CD8-positive, alpha-beta memory T cell (primary cell): ENCODE measurements at places on chromosomes 1 and 21. TPM values are rescaled to one million over a fixed set of nuclear protein-coding genes. Genes with fewer than 3 reads are reported as not detected.

DNA sequence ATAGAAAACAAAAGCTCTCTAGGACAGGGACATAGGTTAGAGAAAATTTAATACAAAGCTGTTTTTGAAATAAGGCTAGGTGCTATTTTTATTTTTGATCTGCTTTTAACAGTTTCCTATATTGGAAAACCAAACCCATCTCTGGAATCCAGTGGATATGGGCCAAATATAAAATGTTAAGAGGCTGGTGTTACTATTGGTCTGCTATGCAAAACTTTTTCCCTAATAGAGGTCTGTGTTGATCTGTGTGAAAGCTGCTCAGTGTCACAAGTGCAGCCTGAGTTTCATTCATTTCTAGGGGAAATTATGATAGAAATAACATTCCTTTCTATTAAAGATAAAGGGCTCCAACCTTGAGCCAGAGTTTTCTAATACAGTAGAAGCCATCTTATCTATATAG, 116.4 kb downstream of the OLFML2B start:
- H3K4me1 ChIP-seq, result no peaks in the 10 kb centered on the region
- DNase-seq, result no peak
- no peaks in the 10 kb centered on the region for H3K27me3 ChIP-seq
- H3K4me3 ChIP-seq, result no peak overlapping the region
- H3K36me3 ChIP-seq, result no peaks in the 10 kb centered on the region

The ZNF593OS gene
- total RNA-seq, result not detected

DNA sequence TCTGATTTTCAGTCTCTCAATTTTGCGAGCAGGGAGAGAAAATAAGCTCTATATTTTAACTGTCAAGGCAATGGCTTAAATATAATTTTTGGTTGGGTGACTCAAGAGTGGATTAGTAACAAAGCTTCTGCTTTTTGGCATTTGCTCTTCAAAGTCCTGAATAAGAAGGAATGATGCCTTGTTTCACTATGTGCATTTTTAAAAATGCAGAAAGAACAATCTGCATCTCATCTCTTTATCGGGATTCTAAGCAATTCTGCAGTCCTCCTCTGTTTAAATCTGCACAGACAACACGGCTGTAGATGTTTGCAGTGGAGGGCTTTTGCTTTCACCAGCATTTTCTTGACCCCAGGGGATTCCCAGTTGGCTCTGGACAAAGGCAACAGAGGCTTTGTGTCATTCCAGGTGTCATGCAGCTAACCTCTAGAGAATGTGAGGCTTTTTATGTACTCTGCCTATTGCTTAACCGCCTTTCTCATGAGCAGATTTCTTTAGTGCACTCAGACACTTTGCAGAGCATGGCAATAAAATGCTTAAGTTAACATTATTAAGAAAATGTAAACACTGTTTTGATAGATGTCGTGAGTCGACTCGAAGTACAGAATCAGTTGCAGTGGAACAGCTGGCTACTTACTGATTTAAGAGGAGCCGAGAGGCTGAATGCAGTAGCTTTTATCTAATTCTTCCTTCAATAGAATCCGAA, 783.2 kb upstream of the NEGR1 start:
- no peak overlapping the region for H3K27ac ChIP-seq
- no peaks in the 10 kb centered on the region for H3K36me3 ChIP-seq
- H3K27me3 ChIP-seq, result no peaks in the 10 kb centered on the region
- H3K4me3 ChIP-seq, result no peak overlapping the region
- DNase-seq, result no peak

DNA sequence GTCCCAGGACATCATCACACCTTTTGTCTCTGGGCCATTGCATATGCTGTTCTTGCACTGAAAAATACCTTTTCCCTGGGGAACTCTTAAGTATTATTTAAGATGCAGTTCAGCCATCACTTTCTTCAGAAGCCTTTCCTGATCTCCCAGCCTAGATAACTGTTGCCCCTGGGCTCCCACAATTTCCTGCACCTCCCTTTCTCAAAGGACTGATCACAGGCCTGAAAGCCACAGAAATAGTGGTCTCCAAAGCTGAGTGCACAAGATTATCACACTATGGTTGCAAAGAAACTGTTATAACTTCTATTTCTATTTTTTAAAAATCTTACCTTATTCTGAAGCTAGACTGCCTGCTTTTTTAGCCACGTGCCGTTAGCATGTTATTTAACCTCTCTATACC, 2.8 kb upstream of the ZSCAN20 start:
- DNase-seq, result no peak
- no peaks in the 10 kb centered on the region for H3K36me3 ChIP-seq
- H3K4me1 ChIP-seq, result peaks cover 15% of the 10 kb centered on the region

- no peak for DNase-seq
- no peaks in the 10 kb centered on the region for H3K27me3 ChIP-seq
- no peaks in the 10 kb centered on the region for H3K36me3 ChIP-seq
- no peaks in the 10 kb centered on the region for H3K4me1 ChIP-seq
- no peak overlapping the region for H3K27ac ChIP-seq
Observed at GRCh38 chr1:230328342-230329015, 97.7 kb downstream of the PGBD5 start.

The CRYAA gene
- not detected for total RNA-seq

DNA sequence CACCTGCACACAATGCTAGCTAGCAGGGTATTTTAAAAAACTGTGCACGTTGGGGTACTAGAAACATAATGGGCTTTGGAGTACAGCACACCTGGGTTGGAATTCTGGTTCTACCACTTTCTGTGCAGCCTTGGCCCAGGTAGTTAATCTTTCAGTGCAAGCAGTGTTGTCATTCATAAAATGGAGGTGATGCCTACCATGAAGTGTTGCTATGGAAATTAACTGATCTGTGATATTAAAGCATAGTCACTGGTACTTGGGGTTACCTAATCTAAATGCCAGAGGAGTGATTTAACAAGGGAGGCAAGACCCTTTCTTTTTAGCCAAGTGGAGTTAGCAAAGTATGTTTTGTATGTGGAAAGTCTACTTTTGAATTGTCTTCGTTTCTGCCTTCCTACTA, 18.0 kb downstream of the ATP1B1 start:
- no peaks in the 10 kb centered on the region for H3K36me3 ChIP-seq
- H3K4me1 ChIP-seq, result no peaks in the 10 kb centered on the region
- DNase-seq, result no peak
- no peak overlapping the region for H3K27ac ChIP-seq
- H3K4me3 ChIP-seq, result no peak overlapping the region
- no peaks in the 10 kb centered on the region for H3K27me3 ChIP-seq

DNA sequence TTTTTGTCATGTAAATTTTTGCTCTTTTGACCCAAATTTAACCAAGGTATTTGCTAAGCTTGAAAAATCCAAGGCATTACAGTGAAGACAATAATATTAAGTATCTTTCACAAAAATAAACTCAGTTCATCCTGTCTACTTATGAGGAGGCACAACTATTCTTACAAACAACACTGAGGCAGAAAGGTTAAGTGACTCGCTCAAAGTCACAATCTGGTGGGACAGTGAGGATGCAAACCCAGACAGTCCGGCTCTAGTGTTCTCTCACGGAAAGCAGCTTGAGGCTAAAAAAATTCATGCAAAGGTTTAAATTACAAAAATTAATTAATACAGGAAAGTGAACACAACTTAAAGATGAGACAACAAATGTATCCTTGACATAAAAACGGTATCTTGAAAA, 125.3 kb downstream of the SIPA1L2 start:
- H3K4me3 ChIP-seq, result no peak overlapping the region
- no peak overlapping the region for H3K27ac ChIP-seq
- no peaks in the 10 kb centered on the region for H3K36me3 ChIP-seq
- no peaks in the 10 kb centered on the region for H3K27me3 ChIP-seq

- H3K27me3 ChIP-seq, result no peaks in the 10 kb centered on the region
- H3K36me3 ChIP-seq, result peaks cover 13% of the 10 kb centered on the region
- DNase-seq, result peak; percentile 12
- H3K27ac ChIP-seq, result peak overlapping the region; percentile 59
- H3K4me3 ChIP-seq, result peak overlapping the region; percentile 98
- peaks cover 40% of the 10 kb centered on the region for H3K4me1 ChIP-seq
Observed at GRCh38 chr1:161131523-161132409, 701 bp downstream of the DEDD start.

The APOBEC4 gene
- not detected for total RNA-seq

The PYHIN1 gene
- 24.2 TPM for total RNA-seq

The MLLT11 gene
- 3.9 TPM for total RNA-seq

The FCRL1 gene
- total RNA-seq, result not detected

GRCh38 chr1:182972829-182973228, 19.9 kb upstream of the SHCBP1L start:
- no peak overlapping the region for H3K4me3 ChIP-seq
- no peak for DNase-seq
- no peak overlapping the region for H3K27ac ChIP-seq
- peaks cover 4% of the 10 kb centered on the region for H3K27me3 ChIP-seq

DNA sequence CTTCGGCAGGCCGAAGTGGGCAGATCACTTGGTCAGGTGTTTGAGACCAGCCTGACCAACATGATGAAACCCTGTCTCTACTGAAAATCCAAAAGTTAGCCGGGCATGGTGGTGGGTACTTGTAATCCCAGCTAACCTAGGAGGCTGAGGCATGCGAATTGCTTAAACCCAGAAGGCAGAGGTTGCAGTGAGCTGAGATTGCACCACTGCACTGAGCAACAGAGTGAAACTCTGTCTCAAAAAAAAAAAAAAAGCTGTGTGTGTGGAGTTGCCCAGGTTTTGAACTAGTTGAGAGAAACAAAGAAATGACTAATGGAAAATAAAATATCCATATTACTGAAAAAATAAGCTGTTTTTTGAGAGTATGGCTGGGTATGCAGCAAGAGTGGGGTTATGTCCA, 100.2 kb downstream of the GTF2B start:
- no peaks in the 10 kb centered on the region for H3K27me3 ChIP-seq
- no peak overlapping the region for H3K27ac ChIP-seq
- H3K4me1 ChIP-seq, result no peaks in the 10 kb centered on the region
- no peaks in the 10 kb centered on the region for H3K36me3 ChIP-seq
- no peak for DNase-seq
- no peak overlapping the region for H3K4me3 ChIP-seq

DNA sequence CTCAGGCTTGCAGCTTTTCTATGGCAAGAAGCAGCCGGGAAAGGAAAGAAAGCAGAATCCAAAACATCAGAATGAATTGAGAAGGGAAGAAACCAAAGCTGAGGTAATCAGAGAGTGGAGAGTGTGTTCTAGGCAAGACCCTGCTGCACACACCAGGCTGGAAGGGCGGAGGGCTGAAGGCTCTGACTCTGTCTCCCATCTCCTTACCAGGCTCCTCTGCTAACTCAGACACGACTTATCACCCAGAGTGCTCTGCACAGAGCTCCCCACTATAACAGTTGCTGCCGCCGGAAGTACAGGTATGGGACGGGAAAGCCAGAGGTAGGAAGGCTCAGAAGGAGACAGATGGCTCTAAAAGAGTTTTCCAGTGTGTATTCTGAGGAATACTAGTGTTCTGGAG, 1.2 kb downstream of the SCNM1 start:
- no peaks in the 10 kb centered on the region for H3K27me3 ChIP-seq
- H3K36me3 ChIP-seq, result peaks cover 9% of the 10 kb centered on the region
- H3K4me3 ChIP-seq, result peak overlapping the region; percentile 94

- DNase-seq, result no peak
- H3K27me3 ChIP-seq, result no peaks in the 10 kb centered on the region
- no peaks in the 10 kb centered on the region for H3K36me3 ChIP-seq
Observed at GRCh38 chr1:226309398-226310244, 657 bp upstream of the LIN9 start.

The TNFRSF1B gene
- 174 TPM for total RNA-seq

DNA sequence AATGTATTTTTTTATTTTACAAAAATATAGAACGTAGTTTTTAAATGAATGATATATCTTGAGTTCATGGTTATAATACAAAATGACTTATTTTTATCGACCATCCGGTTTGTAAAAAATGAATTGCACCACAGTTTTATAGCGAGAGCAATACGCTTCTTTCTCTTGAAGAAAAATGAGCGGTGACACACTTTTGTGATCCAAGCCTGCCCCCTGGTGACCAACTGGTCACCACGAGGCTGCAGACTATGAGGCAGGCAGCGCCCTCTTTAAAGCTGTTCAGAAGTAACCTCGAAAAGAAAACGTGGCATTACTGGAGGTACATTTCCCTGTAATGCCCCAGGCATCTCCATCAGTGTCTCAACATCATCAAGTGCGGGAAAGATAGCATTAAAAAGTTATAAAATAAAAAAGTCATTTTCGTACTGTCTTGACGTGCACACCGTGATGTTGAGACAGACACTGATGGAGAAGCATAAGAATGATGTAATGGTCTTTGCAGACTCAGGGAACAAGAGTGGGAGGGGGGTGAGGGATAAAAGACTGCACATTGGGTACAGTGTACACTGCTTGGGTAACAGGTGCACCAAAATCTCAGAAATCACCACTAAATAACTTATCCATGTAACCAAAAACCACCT, 734.2 kb upstream of the ADAMTS5 start:
- H3K27me3 ChIP-seq, result no peaks in the 10 kb centered on the region
- H3K4me3 ChIP-seq, result no peak overlapping the region
- DNase-seq, result no peak
- H3K4me1 ChIP-seq, result no peaks in the 10 kb centered on the region

DNA sequence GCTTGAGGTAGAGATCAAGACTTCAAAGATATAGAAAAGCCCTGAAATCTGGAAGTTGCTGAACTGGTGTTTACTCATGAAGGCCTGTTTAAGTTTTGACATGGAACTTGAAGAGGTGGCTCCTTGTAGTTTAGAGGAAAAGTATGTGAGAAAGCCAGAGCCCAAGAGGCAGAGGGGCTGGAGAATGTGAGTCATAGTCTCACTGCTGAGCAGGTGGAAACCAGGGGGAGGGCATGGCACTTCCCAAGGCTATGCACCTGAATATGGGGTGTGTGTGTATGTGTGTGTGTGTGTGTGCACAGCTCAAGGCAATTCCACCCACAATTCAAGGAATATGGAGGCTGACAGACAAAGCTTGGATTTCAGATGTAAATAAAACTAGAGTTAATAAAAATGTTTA, 46.8 kb upstream of the C1orf198 start:
- H3K36me3 ChIP-seq, result peaks cover 46% of the 10 kb centered on the region
- no peaks in the 10 kb centered on the region for H3K4me1 ChIP-seq

DNA sequence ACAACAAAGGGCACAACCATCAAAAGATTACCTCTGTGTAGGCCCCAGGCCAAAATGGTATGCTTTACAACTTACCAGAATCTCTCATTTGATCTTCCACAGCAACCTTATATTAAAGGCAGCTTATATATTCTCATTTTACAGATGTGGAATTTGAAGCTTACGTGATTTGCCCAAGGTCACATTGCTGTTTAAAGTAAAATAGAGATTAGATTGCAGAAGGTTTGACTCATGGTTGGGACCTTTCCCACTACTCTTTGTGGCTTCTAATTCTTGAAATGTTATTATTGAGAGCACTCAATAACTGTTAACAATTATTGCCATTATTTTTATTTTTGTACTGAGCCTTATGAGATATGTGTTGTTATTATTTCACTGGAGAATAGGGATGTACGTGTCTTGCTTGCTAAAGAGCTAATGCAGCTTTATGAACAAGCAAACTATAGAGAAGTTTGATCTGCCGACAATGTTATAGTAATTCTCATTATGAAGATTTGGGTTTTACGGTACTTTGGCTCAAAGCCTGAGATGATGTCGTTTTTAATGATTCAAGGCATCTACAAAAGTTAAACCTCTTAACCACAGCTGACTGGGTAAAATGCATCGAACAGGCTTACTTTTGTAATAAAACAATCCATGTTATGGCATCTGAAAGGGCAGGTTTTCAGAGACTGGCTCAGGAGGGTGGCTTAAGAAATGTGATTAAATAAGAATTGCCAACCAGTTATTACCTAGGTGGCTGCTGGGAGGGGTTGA, 43.3 kb upstream of the TSNAX start:
- H3K36me3 ChIP-seq, result no peaks in the 10 kb centered on the region
- no peaks in the 10 kb centered on the region for H3K4me1 ChIP-seq
- no peaks in the 10 kb centered on the region for H3K27me3 ChIP-seq
